Colonic mucosa (tissue), 4 donors: ENCODE measurements at places on chromosomes 7 and 10. TPM values are rescaled to one million over a fixed set of nuclear protein-coding genes. Genes with fewer than 3 reads are reported as not detected.

DNA sequence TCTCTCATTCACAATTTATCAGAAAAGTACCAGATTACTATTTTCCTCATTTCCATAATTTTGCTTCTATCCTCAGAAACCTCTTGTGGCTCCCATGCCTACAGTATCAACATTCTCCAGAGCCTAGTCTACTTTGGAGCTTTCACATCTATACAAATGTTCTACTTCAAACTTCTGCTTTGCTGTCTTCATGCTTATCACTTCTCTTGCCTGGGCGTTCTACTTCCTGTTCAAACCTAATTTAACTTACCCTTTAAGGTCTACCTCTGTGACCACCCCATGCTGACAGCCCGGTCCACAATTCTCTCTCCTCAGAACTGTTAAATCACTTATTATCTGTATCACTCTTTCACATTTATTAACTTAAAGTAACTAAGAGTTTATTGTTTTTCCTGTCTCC lies 6.1 kb upstream of the PTPN12 start:
- DNase-seq, result no peak

GRCh38 chr10:70492786-70493659 lies 14.5 kb downstream of the PALD1 start:
- no peak for DNase-seq

DNA sequence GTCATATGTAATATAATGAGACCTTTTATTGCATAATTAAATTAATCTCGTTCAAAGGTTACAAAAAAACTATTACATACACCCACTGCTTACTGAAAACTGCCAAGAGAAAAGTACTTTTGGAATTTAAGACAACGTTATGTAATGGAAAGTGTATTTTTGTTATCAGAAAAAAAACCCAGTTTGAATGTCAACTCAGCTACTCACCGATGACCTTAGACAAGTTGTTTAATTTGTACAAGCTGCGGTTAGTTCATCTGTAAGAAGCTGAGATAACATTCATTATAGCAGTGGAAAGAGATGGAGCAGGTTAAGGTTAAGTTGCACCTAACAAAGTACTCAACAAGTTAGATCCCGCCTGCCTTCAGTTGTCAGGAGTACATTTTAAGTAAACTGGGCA lies 1.1 kb downstream of the PSMA2 start:
- DNase-seq, result no peak

DNA sequence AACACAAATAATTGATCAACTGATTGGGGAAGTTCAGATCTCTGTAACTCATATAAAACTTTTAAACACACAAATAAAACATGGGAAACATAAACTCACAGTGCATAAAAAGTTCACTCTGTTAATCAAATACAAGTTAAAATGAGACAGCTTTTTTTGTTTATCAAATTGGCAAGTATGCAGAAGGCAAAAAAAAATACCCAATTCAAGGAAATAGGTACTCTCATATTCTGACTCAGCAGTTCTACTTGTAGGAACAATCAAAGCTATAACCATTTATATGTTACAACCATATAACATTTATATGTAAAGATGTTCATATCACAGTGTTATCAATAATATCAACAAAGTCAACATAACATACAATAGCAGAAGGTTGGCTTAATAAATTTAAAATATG lies 102.0 kb downstream of the CNOT4 start:
- no peak for DNase-seq

The CYCS gene
- total RNA-seq, result 371 TPM

- no peak for DNase-seq
Measured at GRCh38 chr10:119268871-119269506, 61.6 kb downstream of the GRK5 start.

The DPCD gene
- 19.2 TPM for total RNA-seq

The SLC13A1 gene
- total RNA-seq, result 0.40 TPM

DNA sequence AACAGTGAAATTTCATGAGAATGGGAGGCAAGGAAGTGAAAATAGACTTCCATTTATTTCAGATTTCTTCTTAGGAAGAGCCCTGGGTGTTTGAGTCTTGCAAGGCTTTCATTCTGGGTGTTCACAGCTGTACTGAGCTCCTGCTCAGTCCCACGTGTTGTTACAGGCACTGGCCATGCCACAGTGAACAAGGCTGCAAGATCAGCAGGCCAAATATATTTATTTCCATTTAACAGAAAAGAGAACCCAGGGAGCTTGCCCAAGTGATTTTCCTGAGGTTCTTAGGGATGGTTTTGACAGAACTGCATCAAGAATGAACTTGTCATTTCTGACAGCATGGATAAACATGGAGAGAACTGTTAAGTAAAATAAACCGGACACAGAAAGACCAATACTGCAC lies 54.5 kb upstream of the CD36 start:
- no peak for DNase-seq

- DNase-seq, result no peak
Measured at GRCh38 chr7:157881048-157881771, 544.4 kb downstream of the DNAJB6 start.

The PRXL2A gene
- total RNA-seq, result 101 TPM

The XPNPEP1 gene
- 127 TPM for total RNA-seq

- DNase-seq, result no peak
Measured at GRCh38 chr10:126849646-126850045, 55.6 kb upstream of the DOCK1 start.

- no peak for DNase-seq
Measured at GRCh38 chr10:118584181-118584954, 11.1 kb downstream of the PRLHR start.

The SPDYE8 gene
- not detected for total RNA-seq

DNA sequence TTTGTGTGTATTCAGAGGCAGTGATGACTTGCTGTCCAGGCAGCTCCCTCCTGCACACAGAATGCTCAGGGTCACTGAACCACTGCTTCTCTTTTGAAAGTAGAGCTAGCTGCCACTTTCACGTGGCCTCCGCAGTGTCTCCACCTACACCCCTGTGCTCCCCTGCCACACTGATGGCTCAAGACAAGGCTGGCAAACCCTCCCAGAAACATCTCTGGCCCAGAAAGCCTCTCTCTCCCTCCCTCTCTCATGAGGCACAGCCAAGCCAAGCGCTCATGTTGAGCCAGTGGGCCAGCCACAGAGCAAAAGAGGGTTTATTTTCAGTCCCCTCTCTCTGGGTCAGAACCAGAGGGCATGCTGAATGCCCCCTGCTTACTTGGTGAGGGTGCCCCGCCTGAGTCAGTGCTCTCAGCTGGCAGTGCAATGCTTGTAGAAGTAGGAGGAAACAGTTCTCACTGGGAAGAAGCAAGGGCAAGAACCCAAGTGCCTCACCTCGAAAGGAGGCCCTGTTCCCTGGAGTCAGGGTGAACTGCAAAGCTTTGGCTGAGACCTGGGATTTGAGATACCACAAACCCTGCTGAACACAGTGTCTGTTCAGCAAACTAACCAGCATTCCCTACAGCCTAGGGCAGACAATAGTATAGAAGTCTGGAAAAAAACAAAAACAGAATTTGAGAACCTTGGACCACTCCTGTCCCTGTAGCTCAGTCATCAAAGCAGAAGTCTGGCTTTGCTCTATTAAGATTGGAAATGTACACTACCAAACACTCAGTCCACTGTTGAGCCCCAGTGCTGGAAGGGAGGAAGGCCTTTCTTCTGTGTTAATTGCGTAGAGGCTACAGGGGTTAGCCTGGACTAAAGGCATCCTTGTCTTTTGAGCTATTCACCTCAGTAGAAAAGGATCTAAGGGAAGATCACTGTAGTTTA lies 15.8 kb downstream of the SCD start:
- DNase-seq, result no peak

GRCh38 chr10:109587366-109587765 lies 335.9 kb downstream of the XPNPEP1 start:
- DNase-seq, result no peak

The PPP1R17 gene
- total RNA-seq, result not detected

- DNase-seq, result no peak
Measured at GRCh38 chr7:129948338-129948737, 4.4 kb downstream of the UBE2H start.

DNA sequence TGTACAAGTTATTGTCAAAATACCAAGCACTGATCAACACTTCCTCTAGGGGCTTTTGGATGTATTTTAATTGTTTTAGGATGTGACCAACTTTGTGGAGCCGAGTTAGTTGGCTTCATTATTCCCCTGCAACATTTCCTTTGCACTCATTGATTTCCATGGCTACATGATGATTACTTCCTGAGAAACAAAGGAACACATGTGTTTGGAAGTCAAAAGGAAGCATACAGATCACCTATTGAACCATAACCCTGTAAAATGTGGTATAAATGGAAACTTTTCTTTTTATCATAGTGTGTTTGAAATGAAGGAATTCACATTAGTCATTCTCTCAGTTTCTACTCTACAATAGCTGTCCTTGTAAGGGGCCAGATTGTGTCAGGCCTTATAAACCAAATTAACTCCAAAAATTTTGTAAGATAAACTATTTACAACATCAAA lies 32.2 kb upstream of the EXOC6 start:
- no peak for DNase-seq

GRCh38 chr7:122148878-122149277 lies 4.8 kb upstream of the AASS start:
- no peak for DNase-seq

- DNase-seq, result no peak
Measured at GRCh38 chr10:24550680-24551079, 173.0 kb downstream of the ARHGAP21 start.

- no peak for DNase-seq
Measured at GRCh38 chr10:32041290-32042028, 14.8 kb downstream of the KIF5B start.

DNA sequence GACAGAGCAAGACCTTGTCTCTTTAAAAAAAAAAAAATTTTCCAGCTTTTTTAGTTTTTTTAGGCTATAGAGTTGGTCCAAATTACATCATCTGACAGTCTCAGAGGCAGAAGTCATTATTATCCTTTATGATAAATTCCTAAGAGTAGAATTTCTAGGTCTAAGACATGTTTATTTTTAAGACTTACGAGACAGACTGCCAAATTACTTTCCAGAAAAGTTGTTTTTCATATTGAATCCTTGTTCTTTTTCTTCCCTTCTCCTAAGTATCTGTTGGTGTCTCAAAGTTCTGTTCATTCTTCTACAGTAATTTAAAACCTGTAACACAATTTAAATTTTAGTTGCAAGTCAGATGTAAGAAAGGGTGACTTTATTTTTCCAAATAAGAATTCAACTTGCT lies 421.4 kb downstream of the GALNT17 start:
- DNase-seq, result no peak

- no peak for DNase-seq
Measured at GRCh38 chr7:85165263-85165662, 21.6 kb downstream of the SEMA3D start.

- no peak for DNase-seq
Measured at GRCh38 chr7:16098585-16099179, 322.7 kb downstream of the CRPPA start.

GRCh38 chr10:42938351-42938750 lies 138.5 kb upstream of the RET start:
- no peak for DNase-seq

- DNase-seq, result no peak
Measured at GRCh38 chr10:121495719-121496118, 102.5 kb downstream of the FGFR2 start.
